ENCODE measurements at places on chromosomes 5 and 9. TPM values are rescaled to one million over a fixed set of nuclear protein-coding genes. Genes with fewer than 3 reads are reported as not detected.
A peak's percentile ranks its signal among the peaks of the same experiment; 100 is the strongest.

ELOVL7 gene
- not detected for total RNA-seq

CSNK1G3 gene
- total RNA-seq: 71.0 TPM

PCDHA13 gene
- total RNA-seq: 0.08 TPM

CTNND2 gene
- 1.9 TPM for total RNA-seq

NR5A1 gene
- total RNA-seq: not detected

DNA sequence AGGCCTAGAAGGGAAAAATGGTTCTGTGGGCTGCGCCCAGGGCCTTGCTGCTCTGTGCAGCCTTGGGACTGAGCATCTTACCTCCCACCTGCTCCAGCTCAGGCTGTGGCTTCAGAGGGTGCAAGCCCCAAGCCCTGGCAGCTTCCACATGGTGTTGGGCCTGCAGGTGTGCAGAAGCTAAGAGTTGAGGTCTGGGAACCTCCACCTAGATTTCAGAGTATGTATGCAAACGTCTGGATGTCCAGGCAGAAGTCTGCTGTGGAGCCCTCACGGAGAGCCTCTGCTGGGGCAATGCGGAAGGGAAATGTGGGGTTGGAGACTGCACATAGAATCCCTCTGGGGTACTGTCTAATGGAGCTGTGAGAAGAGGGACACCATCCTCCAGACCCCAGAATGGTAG, 36.0 kb downstream of the FBXL7 start:
- DNase-seq: no peak

DNA sequence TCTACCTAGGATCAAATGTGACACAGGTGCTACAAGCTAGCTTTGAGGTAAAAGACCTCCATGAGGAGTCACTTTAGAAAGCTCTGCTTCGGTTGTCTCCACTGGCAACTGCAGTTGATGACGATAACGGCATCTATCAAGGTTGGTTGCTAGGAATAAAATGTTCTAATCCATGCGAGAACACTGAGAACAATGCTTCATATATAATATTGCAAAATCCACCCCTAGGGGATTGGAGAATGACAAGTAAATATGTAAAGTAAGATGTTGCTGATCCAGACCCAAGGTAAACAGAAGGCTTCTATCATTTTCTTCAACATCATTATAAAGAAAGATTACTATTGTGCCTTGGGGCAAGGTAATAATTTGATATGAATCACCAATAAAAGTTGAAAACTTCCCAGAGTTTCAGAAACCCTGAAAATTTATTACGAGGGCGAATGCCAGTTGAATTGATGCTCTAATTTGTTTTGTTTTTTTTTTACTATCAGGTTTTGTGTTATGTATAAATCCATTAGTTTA, 1003.4 kb downstream of the CDH18 start:
- no peak for DNase-seq

DNA sequence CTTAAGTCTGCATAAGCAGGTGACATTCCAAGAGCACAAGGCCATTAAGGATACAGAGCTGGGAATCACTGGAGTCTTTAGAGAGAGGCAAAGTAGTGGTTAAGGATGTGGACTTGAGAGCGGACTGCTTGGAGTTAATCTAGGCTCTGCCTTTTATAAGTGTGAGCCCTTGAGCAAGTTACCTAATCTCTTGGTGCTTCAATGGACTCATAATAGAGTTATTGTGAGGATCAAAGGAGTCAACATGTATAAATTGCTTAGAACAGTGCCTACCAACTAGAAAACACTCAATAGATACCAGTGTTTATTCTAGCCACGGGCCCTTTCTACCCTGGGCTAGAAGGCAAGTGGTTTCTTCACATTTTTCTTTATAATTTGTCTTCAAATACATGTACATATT, 819.4 kb downstream of the NR2F1-AS1 start:
- DNase-seq: no peak

GRCh38 chr9:84315278-84315877, 25.2 kb downstream of the SLC28A3 start:
- DNase-seq: peak; percentile 66

GRCh38 chr9:125586172-125586511, 120.9 kb downstream of the MAPKAP1 start:
- no peak for DNase-seq

DNA sequence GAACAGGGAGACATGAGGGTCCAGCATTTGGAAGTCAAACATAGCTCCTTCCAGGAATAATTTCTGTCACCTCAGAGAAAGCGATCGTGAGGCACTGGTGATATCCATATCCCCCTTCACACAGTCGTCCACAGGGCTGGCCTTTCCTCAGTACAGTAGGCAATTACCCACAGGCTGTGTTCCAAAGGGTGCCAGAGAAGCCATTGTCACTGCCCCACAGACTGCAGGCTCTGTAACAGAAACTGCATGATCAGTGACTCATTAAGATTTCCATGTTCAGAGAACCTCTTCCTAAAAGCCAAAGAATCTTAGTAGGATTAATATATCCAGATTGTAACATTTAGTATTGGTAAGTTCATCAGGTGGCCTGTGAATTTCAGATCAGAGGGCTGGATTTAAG, 127.6 kb downstream of the RPS23 start:
- DNase-seq: no peak

GRCh38 chr9:81030027-81030426, 659.3 kb downstream of the TLE1 start:
- DNase-seq: no peak

GRCh38 chr9:120580051-120580896, at the start of gene CDK5RAP2:
Gene CDK5RAP2 (minus strand): TSS chr9:120580167. CDS start chr9:120579978, 189 bp downstream.
- DNase-seq: peak; percentile 98

DNA sequence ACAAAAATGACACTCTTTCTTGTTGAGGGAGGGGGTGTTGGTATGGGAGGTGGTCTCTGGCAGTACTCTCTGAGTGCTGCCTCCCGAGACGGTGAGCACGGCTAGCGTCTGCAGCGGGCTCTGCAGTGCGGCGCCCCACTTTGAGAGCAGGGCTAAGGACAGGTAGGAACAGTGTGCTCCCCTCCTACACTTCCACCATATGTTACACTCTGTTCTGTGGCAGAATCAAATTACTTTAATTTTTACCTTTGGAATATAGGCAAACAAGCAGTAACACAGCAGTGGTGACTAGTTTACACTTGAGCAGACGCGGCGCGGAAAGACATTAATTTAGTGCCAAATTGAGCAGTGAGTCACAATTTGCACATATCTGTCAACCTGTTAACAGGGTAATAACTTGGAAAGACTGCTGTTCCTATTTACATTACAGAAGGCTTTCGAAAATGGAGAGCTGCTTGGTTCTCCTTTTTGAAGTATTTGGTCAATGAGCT, 136.3 kb downstream of the MED27 start:
- DNase-seq: no peak

Measured in fibroblast of the aortic adventitia (primary cell).